B cell (primary cell): ENCODE measurements at places on chromosomes 1 and 21. TPM values are rescaled to one million over a fixed set of nuclear protein-coding genes. Genes with fewer than 3 reads are reported as not detected.

DNA sequence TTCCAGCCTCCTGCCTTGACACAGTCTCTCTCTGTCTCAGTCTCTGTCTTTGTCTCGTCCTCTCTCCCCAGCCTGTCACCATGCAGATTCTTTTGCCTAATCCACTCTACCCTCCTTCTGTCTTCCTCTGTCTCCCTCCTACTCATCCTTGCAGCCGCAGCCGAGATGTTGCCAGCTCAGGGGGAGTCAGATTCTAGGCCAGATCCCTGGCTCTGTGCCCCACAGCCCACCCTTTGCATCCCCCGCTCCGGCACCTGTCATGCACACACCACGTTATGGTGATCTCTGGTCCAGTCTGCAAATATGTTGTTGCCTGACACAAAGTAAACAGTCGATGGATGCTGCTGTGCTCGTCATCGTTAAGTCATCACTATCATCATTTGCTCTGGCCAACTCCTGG, 35.5 kb upstream of the IGSF21 start:
- H3K36me3 ChIP-seq, result no peaks in the 10 kb centered on the region
- no peaks in the 10 kb centered on the region for H3K4me1 ChIP-seq
- no peak overlapping the region for H3K4me3 ChIP-seq
- H3K27me3 ChIP-seq, result no peaks in the 10 kb centered on the region

GRCh38 chr21:29149808-29150425, 19.5 kb downstream of the MAP3K7CL start:
- no peaks in the 10 kb centered on the region for H3K27me3 ChIP-seq
- H3K4me3 ChIP-seq, result no peak overlapping the region
- H3K36me3 ChIP-seq, result no peaks in the 10 kb centered on the region
- H3K4me1 ChIP-seq, result no peaks in the 10 kb centered on the region

GRCh38 chr1:171954361-171954760, 113.1 kb downstream of the DNM3 start:
- no peak overlapping the region for H3K27ac ChIP-seq
- no peak for DNase-seq
- no peaks in the 10 kb centered on the region for H3K36me3 ChIP-seq
- no peaks in the 10 kb centered on the region for H3K27me3 ChIP-seq
- no peak overlapping the region for H3K4me3 ChIP-seq
- H3K4me1 ChIP-seq, result no peaks in the 10 kb centered on the region

DNA sequence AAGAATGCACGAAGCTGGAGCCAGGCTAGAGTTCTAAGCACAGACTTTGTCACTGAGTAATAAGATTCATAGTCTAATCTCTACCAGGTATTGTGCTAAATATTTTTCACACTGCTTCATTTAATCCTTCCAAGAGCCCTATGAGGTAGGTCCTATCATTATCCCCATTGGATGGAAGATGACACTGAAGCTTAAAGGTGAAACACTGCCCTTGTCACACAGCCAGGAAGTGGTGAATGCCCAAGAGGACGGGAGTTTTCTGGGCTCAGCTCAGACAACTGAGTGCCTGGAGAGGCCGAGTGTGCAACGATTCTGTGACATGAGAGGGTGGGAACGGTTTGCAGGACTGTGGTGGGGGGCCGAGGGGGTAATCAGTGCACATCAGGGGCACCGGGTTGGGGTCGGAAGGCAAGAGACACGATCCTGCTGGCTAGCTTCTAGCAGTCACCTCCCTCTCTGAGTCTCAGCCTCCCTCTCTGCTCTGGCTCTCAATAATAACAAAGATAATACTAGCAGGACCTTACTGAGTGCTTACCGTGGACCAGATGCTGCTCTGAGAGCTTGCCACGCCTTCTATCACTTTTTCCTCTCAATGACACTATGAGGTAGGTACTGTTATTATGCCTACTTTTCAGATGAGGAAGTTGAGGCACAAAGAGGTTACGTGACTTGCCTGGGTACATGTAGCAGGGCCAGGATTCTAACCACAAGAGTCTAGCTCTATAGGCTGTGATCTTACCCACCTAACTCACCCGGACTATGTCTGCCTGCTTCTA, 12.4 kb downstream of the KCNQ4 start:
- no peaks in the 10 kb centered on the region for H3K27me3 ChIP-seq
- H3K36me3 ChIP-seq, result no peaks in the 10 kb centered on the region
- H3K27ac ChIP-seq, result no peak overlapping the region
- DNase-seq, result no peak

DNA sequence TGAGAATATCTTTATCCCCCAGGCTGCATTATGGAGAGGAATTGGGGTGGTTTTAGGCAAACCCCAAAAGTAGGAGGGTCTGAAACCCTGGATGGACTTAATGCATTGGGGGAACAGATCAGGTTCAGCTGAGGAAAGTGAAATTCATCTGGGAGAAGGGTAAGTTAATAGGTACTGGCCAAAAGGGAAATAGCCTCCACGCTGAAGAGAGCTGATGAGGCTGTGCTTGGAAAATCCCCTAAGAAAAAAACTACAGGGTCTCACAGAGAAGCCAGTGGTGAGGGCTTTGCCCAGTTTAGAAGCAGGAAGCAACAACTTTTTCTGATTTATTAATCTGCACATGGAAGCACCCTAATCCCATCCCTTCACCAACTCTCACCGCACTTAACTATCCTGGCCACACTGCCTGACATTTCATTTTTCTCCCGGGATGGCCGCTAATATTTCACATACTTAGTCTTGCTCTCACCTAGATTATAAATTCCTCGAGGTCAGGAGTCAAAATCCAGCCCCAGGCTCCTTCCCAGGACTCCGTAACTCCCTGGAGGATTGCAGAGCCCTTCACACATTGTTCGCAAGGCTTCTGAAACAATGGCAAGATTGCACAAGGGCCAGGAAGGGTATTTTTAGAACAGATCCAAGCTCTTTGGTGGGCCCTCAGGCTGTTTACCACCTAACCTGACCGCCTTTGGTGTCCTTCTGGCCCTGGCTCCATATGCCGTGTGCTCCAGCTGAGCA, 60.9 kb upstream of the TARBP1 start:
- no peaks in the 10 kb centered on the region for H3K36me3 ChIP-seq
- peaks cover 4% of the 10 kb centered on the region for H3K27me3 ChIP-seq
- DNase-seq, result no peak
- H3K4me3 ChIP-seq, result no peak overlapping the region
- H3K4me1 ChIP-seq, result peaks cover 8% of the 10 kb centered on the region

GRCh38 chr1:84090447-84091245, 53.4 kb upstream of the PRKACB start:
- no peaks in the 10 kb centered on the region for H3K27me3 ChIP-seq
- peak overlapping the region; percentile 50 for H3K4me3 ChIP-seq

Gene BTBD19
- 2.2 and 2.3 TPM in 2 replicates for total RNA-seq

Gene IFNLR1
- total RNA-seq, result 38.0 and 39.7 TPM in 2 replicates

Gene RAB42
- total RNA-seq, result not detected in 2 replicates

Gene TSTD1
- 85.6 and 94.4 TPM in 2 replicates for total RNA-seq

Gene KRTAP10-3
- total RNA-seq, result not detected in 2 replicates

Gene DMBX1
- not detected in 2 replicates for total RNA-seq
